ENCODE measurements at places on chromosomes 5 and 9.
A peak's percentile ranks its signal among the peaks of the same experiment; 100 is the strongest.

GRCh38 chr5:169836835-169837536 lies 143.3 kb downstream of the INSYN2B start:
- DNase-seq, result no peak

- no peak for DNase-seq
Observed at GRCh38 chr5:172630986-172631385, 10.1 kb upstream of the NEURL1B start.

DNA sequence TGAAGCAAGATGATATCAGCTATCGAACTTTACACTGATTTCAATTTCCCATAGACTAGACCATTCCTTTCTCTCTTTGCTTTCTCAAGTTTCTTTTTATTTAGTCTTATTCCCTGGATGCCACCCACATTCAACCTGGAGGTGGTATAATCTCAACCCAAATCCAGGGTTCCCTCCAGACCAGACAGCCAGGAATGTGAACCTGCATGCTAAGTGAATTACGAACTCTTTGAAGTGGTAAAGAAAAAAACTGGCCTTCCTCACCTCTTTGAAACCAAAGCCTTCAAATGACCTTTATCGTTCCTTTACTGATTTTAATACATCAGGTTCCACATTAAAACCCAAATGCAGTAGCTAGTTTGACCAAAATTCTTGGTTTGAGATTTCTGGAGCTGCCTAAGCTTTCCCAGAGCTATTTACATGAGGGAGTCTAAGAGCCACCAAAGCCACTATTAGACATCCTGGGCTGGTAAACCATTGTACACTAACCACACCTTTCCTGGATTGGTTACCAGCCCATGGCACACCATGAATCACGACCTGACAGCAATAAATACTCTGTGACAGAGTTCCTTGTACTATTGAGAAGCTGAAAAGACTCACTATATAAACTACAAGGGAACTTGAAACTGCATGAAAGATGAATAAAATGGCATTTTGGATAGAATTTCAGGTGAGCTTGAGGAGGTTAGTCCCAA lies 323.7 kb downstream of the ADAMTS6 start:
- peak; percentile 72 for DNase-seq

DNA sequence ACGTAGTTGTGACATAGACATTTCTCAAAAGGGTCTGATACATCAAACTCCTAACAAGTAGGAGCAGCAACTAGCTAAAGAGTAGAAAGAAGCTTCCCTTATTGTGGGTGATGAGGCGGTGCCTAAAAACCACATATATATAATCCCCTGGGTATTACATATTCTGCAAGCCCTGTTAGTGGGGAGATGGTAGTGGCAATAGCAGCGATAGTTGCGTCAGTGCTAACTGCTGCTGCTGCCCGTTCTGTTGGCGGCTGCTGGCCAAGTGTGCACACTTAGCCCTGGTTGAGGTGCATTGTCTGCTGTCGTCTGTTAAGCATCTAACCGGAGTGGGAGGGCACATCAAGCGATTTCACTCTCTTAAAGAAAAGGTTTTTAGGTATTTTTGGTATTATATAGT lies 35.8 kb downstream of the VLDLR start:
- DNase-seq, result no peak

DNA sequence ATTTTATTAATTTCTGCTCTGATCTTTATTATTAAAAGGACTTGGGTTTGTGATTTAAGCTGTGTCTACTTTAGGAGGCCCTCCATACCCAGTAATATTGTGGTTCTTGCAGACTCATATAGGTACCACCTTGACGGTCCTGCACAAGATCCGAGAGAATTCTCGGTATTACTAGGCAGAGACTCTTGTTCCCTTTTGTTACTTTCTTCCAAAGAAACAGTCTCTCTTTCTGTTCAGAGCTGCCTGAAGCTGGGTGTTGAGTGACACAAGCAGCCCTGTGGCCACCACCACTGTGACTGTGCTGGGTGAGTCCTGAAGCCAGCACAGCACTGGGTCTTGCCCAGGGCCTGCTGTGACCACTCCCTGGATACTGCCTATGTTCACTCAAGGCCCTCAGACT lies 666.6 kb downstream of the SEMA5A start:
- DNase-seq, result no peak

GRCh38 chr9:123268465-123269259 lies at the start of gene STRBP:
TSS of gene STRBP (minus strand) at chr9:123268586. CDS start at chr9:123184134, 84,452 bp downstream.
- peak; percentile 86 for DNase-seq

DNA sequence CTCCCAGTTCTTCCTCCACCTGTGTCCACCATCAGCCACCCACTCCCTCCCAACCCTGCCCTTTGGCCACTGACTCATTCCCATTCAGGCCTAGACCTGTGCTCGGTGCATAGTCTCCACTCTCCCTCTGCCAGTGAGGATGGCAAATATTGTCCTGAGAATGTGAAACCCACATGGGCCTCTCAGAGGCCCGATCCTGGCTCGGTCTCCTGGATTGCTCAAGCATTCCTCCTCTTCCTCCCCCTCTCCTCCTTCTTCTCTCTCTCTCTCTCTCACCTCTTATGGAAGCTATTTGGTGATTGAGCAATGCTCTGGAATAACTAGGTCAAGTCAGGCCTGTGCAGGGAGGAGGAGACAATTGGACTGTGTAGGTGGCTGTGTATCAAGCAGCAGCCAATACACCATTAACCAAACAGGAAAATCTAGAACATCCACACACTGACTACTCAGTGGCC lies 99.9 kb downstream of the KLF4 start:
- no peak for DNase-seq

- DNase-seq, result no peak
Observed at GRCh38 chr9:117412841-117413240, 2.0 kb downstream of the ASTN2 start.

DNA sequence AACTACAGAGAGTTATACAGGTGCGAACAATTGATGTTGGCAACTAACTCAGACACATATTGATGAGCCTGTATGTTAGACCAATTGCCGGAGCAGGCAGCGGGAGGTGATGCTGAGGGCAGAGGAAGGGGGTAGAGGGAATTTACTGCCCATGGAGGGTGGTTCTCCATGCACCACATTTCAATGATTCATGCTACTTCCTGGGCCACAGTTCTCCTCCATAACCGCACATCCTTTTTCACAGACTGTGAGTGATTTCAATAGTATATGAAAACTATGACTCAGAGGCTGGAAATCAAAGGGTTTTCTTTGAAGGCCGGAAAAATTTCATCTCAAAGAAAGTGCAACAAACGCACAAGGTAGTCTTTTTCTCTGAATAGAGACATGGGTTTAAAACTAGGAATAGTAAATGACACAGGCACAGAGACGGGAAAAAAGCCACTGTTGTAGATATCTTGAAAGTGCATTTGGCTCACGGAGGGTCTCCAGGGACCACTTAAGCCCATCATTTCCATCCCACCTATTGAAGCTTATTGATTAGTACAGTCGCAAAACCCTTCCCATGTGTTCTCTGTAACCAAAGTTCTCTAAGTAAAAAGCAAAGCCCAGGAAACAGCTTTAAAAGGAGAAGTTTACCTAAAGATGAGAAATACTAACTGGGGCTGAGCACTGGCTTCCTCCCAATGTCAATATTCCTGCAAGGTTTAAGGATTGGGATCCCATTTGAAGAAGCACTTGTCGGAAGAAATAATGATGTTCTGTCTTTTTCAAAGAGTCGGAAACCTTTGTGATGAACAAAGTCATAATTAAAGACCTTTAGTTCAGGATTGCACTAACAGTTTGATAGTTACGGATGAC lies 28.0 kb upstream of the ADAM19 start:
- peak; percentile 99 for DNase-seq

DNA sequence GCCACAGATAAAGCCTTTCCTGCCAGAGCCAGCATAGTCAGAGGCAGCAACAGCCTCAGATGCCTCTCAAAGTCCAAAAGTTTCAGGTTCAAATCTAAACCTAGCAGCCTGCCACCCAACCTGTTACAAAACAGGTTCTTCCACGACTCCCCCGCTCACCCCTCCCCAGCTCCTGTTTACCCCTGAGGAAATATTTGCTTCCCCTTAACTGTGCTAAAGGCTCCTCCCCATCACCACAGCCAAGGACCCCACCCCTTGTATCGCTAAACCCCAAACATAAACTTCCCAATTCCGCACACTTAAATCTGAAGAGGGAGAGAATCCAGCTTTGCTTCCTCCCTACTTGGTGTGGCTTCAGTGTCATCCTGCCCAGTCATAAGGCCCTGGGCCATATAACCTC lies 15.4 kb upstream of the VDAC1 start:
- DNase-seq, result no peak
